ENCODE measurements at places on chromosomes 1 and 21.
A peak's percentile ranks its signal among the peaks of the same experiment; 100 is the strongest.

GRCh38 chr1:225834417-225835329, 24.7 kb downstream of the EPHX1 start:
- DNase-seq, result peak; percentile 80

DNA sequence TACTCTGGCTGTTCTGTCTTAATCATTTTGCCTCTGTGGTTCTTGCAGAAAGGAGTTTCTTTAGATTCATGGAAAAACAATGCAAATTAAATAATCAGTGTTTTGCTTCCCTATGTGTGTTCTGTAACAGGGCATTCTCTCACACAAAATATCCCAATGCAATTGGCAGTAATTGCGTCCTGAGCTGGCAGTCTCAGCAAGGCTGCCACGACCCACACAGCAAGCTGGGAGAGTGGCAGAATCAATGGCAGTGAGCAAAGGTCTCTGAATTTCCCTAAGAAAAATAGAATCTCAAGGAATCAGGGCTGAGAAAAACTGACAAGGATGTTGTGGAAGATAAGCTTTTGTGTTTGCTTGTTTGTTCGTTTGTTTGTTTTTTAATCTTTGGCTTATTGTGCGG, 198.1 kb upstream of the ST6GALNAC5 start:
- DNase-seq, result no peak

- DNase-seq, result no peak
Measured at GRCh38 chr1:95671098-95671497, 437.1 kb downstream of the RWDD3 start.

DNA sequence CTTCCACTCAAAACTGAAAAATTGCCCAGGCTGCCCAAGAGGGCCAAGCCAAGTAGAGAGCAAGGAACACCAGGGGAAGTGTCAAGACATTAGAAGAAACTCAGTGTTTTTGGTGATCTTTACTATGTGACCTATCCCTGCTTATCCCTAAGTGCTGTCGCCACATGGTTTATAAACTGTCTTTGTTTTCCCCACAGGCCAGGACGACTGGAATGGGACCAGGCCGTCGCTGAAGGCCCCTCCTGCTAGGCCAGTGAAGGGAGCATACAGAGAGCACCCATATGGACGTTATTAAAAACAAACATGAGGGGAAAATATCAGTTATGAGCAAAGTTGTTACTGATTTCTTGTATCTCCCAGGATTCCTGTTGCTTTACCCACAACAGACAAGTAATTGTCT, 28.7 kb downstream of the KHDRBS1 start:
- no peak for DNase-seq

- DNase-seq, result no peak
Measured at GRCh38 chr1:52919723-52920483, 1.6 kb downstream of the ECHDC2 start.

- no peak for DNase-seq
Measured at GRCh38 chr1:84581648-84582047, 7.4 kb upstream of the CTBS start.

DNA sequence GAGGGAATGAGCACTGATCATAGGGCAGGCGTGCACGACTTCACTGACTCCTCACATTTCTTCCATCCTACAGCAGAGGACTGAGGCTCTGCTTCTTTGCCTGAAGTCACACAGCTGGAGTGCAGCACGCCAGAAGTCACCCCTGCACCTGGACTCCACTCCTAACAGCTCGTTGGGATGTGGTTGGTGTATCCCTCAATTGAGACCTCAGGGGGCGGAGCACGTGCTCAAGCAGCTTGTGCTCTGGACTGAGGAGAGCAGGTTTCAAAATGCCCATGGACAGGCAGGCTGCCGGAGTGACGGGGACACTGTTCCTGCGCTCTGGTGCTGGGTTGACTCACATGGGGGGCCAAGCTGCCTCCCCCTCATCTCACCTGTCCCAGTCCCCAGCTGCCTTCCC, 13.9 kb downstream of the CHIT1 start:
- no peak for DNase-seq

DNA sequence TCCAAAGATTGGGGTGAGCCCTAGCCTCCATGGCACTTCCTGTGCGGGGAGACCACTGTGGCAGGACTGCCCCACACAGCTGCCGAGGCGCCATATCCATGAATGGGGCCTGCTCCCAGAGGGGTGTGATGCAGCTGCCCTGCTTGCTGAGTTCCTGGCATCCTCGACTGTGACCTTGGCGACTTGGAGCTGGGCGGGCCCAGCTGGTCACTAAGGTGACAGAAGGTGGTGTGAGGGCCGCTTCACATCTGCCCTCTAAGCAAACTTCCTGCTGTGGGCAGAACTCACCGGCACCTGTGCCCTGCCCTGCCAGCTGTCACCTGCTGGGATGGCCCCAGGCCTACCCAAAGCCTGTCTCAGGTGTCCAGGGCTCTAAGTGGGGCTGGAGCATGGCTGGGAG, 9.0 kb downstream of the TMEM61 start:
- DNase-seq, result no peak

DNA sequence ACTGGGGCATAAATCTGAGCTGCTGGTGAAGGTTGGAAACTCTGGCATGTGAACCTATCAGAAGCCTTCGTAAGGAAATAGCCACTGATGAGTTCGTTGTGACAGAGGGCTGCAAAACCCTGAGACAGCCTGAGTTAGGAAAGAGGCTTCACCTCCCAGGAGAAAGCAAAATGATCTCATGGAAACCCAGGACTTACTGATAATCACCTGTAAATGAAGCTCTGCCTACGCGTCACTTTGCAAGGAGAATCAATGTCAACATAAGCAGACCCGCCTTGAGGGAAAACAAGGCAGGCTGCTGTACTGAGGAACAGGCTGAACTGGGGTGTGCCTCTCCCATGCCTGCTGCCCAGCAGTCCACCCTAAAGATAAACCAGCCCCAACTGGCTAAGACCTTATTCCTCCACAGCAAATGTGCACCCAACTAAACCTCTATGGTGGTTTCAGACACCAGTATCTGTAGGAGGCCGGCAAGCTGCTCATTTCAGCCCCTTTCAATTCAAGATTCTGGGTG, 46.8 kb upstream of the SLC44A3 start:
- no peak for DNase-seq

- DNase-seq, result peak; percentile 83
Measured at GRCh38 chr21:35467566-35467965, 418.5 kb upstream of the RUNX1 start.

- DNase-seq, result no peak
Measured at GRCh38 chr1:208737161-208737560, 493.0 kb upstream of the PLXNA2 start.

DNA sequence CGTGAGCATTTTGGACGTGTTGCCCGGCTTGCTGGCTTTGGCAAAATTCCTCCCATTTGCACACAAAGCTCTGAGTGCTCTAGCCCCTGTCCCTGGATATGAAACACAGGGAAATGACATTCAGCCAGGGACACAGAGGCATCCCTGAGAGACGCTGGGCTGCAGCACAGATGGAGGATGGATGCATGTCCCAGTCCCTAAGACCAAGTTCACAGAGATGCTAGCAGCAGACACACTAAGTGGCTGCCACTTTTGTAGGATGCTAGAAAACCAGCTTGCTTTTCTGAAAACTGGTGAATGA, 12.5 kb downstream of the ACTRT2 start:
- DNase-seq, result no peak

- DNase-seq, result no peak
Measured at GRCh38 chr21:36728371-36729111, 29.6 kb downstream of the SIM2 start.

GRCh38 chr1:89277725-89278124, 5.1 kb upstream of the GBP5 start:
- DNase-seq, result no peak

DNA sequence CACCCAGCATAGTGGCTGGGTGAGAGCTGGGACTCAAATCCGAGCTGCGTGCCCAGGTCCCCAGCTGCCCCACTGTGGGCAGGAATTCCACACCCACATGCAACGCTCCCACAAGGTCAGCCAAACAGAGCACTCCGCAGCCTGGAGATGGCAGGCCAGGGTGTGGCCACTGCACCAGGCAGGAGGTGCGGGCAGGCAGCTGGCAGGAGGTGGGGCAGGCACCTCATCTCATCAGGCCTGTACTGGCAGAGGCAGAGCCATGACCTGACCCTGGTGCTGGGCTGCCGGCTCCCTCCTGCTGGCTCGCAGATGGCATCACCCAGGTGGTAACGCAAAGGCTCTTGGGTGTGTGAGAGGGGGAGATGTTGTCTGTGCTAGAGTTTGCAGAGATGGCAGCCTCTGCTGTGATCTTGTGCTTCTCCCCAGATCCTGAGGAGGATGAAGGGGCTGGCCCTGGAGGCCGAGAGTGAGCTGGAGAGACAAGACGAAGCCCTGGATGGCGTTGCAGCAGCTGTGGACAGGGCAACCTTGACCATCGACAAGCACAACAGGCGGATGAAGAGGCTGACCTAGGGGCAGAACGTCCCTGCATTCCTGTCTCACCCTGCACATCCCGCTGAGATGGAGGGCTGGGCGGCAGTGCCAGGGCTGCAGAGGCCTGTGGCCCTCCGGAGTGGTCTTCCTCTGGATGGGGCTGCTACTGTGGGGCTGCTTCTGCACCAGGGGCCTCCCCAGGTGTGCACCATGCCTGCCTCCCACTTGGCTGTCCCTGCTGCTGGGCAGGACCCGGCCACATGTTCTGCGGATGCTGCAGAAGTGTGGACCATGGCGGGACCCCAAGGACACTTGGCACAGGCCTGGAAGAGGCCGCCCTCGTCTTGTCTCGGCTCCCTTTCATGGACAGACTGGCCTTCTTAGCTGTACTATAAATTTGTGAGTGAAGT, 35.1 kb upstream of the PRSS38 start:
- no peak for DNase-seq
